ENCODE measurements at places on chromosomes 3 and 15.
A peak's percentile ranks its signal among the peaks of the same experiment; 100 is the strongest.

DNA sequence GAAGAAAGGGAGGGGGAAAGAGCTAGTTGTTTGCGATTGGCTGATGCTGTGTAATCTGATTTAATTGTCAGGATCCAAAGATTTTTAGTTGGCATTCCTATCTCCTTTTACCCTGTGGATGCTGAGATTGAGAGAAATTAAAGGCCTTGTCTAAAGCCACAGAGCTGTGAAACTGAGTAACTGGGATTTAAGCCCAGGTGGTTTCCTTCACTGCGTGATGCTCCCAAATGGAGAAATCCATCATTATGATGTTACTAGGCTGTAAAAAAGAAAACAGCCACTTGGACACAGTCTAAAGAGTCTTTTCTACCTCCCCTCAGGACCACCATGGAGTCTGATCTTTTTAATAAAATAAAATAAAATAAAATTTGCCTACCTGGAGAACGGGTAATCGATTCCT lies 883.0 kb upstream of the NR2F2 start:
- no peak for DNase-seq

DNA sequence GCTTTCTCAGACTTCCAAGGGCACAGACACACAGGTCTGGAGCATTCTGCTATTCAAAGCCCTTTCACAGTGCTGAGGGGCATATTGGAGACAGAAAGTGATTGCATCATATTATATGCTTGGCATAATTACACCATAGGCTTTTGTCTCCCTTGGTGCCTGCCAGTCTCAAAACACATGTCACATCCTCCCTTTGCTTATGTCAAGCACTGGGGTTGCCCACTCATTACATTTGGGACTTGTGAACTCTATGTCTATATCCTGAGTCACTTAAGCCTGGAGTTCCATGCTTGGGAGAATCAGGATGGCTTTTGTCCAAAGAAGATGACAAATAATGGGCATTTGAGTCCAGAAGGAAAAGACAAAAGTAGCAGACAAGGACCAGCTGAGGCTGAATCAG lies 12.3 kb upstream of the PDZRN3 start:
- no peak for DNase-seq

GRCh38 chr15:63449731-63450130 lies 54.7 kb upstream of the USP3 start:
- DNase-seq = no peak

- DNase-seq = no peak
These were observed 78.6 kb downstream of the MAGI1 start for GRCh38 chr3:65960087-65960486.

GRCh38 chr3:188861842-188862744 lies 309.7 kb upstream of the TPRG1 start:
- no peak for DNase-seq

- DNase-seq = no peak
These were observed 125.0 kb downstream of the CHSY1 start for GRCh38 chr15:101126618-101127505.

GRCh38 chr3:166484470-166484869 lies 647.2 kb upstream of the BCHE start:
- DNase-seq = no peak

- DNase-seq = no peak
These were observed 11.7 kb upstream of the ZNF774 start for GRCh38 chr15:90340345-90340744.

DNA sequence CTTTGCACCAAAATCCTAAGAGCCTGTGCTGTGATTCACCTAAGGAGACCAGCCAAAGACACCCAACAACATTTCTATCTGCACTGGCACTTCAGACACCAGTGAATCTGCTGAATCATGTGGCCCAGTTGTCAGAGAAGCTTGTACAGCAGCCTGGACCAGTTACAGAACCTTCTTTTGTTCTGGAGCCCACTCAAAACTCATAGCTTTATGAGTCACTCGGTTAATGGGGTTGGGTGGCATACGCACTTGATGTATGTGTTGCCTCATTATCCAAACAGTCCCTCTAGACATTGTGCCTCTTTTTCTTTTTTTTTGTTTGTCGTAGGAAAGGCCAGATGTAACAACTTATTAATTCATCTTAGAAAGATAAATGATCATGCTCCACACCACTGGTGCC lies 25.6 kb upstream of the GOLGA6L2 start:
- DNase-seq = no peak

DNA sequence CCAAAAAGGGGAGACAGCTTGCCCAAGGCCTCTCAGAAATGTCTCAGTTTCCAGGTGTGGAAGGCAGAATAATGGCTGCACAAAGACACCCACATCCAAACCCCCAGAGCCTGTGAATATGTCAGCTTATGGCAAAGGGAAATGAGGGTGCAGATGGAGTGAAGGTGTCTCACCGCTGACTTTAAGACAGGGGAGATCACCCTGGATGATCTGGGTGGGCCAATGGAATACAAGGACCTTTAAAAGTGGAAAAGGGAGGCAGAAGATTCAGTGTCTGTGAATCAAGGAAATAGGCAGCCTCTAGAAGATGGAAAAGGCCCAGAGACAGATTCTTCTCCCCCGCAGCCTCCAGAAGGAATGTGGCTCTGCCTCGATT lies 48.8 kb upstream of the ATP2B2 start:
- DNase-seq = no peak

GRCh38 chr15:62060896-62061280 lies 641 bp upstream of the VPS13C start:
- peak; percentile 38 for DNase-seq

GRCh38 chr3:9028134-9028533 lies 64.9 kb upstream of the RAD18 start:
- no peak for DNase-seq

- DNase-seq = no peak
These were observed 99.6 kb upstream of the STT3B start for GRCh38 chr3:31432897-31433678.

DNA sequence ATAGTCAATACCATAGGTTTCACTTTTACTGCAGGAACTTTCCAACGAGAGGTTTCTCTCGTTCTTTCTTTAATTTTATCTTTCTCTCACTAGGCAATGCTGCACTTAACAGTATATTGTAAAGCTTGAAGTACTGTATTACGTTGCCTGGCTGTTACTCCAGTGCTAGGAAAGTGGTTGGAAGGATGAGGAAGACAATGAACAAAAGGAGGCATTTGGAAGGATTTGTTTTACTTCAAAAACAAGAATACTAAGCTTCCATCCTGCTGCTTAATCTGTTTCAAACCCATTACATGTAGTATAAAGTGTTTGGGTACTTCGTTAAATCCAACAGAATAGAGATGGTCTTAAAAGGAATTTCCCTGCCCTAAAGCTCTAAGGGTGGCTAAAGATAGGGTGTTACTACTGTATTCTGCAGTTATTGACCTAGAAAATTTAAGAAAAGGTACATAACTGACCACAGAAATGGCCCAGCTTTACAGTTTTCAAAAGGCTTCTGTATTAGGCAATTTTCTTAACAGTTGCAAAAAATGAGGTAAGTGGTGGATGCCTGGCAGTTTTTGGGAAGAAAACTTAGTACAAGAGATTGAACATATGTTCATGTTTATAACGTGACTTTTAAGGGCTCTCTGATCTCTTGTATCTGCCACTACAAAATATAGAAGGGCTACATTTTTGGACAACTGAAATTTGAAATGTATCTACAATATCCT lies 785 bp upstream of the IFT57 start:
- no peak for DNase-seq

GRCh38 chr3:3586843-3587646 lies 212.2 kb upstream of the LRRN1 start:
- no peak for DNase-seq

DNA sequence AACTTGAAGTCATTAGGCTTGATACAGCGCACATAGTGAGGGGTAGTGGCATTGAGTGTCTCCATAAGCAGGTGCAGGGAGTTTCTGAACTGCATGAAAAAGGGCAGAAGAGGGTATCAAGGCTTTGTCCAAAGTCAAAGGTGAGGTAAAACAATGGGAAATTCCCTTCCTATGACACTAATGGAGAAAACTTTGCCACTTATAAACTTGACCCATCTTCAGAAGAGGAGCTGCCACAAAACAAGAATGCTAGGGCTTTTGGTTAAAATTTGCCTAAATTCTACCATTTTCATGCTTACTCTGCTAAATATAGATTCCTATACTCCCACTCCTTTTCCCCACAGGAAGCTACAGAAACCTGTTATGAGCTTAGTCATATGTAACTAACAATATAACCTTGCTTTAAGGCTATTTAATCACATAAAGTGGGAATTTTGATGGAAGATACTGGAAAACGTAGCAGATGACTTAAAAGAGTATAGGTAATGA lies 87.5 kb upstream of the MYO5C start:
- DNase-seq = no peak

- no peak for DNase-seq
These were observed 14.3 kb downstream of the RHOA start for GRCh38 chr3:49397470-49397869.

- DNase-seq = no peak
These were observed 536.9 kb downstream of the ZIC1 start for GRCh38 chr3:147945968-147946519.

- DNase-seq = no peak
These were observed 1035.2 kb downstream of the MCTP2 start for GRCh38 chr15:95266451-95267061.

DNA sequence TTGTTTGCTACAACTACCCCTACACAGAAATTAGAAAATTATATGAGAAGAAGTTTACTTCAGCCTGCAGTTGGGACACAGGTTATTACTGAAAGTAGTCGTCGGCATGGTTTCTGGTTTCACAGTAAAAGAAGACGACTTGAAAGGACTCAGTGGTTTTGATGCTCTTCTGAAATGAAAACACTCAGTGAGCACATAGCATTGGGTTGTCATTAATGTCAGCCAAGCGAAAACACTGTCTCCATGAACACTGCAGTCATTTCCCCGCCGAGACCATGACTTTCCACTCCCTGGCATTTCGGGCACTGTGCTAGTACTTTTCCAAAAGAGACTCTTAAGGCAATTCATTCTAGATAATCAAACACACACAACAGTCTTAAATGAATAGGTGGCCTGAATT lies 69.2 kb upstream of the ICE2 start:
- no peak for DNase-seq

DNA sequence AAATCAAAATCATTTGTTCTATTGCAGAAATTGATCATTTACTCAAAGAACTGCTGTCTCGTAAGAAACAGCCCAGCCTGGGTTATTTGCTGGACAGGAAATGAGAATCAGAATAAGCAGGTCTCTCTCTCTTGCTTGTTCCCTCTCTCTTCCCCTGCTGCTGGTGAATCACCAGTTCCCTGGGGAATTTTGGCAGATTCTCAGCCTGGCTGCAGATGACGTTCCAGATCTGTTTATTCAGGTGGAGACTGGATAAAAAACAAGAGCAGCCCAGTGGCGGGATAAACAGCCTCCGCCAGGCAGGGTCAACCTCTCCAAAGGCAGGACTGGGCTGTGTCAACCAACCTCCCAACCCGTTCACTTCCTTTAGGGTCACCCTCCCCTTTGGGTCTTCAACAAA lies 72.1 kb downstream of the LRIG1 start:
- no peak for DNase-seq

Data from activated naive CD4-positive, alpha-beta T cell (primary cell).